ENCODE measurements at places on chromosomes 16 and 17. TPM values are rescaled to one million over a fixed set of nuclear protein-coding genes. Genes with fewer than 3 reads are reported as not detected.

GRCh38 chr17:50114849-50115357 is 15.1 kb downstream of the SAMD14 start:
- DNase-seq: peak; percentile 87

DNA sequence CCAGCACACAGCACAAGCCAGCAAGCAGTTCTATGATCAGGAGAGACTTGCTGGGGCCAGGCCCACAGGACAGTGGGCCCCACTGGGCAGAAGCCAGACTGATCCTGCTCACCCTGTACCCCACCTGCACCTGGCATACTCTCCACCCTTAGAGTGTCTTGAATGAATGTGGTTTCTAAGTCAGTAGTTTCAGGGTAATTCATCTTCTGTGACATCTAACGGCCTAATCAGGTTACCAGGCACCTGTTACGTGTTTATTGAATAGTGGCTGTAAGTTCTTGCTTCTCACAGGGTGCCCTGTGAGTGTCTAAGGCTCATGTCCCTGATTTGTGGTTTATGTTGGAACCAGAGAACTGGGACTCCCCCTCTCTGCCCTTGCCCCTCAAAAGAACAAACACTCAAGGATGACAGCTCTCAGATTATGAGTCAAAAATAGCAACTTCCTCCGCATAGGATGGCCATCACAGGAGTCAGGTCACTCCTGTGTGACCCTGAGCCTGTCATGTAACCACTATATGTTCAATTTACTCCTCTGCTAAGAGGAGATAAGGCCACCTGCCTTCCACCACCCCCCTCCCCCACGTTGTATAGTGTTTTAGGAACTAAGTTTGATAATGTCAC is 7.0 kb upstream of the OR2C1 start:
- no peak for DNase-seq

- no peak for DNase-seq
These were observed 44.2 kb downstream of the CMIP start for GRCh38 chr16:81488687-81489411.

- no peak for DNase-seq
These were observed 9.9 kb downstream of the CYGB start for GRCh38 chr17:76527430-76528111.

DNA sequence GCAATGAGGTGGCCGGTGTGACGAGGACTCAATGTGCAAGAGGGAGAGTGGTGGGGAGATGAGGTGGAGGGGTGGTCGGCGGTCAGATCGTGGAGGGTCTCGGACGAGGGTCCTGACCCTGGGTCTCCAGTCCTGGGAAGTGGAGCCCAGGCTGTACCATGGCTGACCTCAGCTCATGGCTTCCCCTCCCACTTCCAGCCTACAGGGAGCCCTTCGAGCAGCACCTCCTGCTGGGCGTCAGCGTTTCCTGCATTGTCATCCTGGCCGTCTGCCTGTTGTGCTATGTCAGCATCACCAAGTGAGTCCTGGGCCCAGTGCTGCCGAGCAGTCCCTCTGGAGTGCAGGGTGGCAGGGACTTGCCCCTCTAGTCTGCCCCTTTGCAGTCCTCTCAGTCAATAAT is 41.8 kb downstream of the IL4R start:
- peak; percentile 71 for DNase-seq

GRCh38 chr16:64887651-64888050 is 234.2 kb downstream of the CDH11 start:
- no peak for DNase-seq

GRCh38 chr17:30389756-30390300 is 11.1 kb downstream of the CPD start:
- no peak for DNase-seq

DNA sequence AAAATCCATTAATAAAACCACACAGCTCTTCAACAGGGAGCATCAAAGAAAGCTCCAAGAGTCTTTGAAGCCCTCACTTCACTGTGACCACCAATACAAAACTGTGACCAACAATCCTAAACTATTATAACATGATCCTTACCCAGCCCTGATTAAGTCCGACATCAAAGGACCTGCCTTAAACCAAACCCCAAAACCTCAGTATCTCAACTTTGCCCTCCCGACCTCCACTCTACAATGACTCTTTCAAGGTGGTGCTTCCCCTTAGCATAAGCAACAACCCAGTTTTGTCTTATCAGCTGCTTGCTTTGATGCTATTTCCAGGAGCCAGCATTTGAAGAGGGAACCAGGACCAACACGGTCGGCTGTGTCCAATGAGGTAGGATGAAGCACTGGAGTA is 8.5 kb upstream of the PRSS22 start:
- no peak for DNase-seq

GRCh38 chr17:7922269-7922844 is 6.3 kb upstream of the RNF227 start:
- no peak for DNase-seq

DNA sequence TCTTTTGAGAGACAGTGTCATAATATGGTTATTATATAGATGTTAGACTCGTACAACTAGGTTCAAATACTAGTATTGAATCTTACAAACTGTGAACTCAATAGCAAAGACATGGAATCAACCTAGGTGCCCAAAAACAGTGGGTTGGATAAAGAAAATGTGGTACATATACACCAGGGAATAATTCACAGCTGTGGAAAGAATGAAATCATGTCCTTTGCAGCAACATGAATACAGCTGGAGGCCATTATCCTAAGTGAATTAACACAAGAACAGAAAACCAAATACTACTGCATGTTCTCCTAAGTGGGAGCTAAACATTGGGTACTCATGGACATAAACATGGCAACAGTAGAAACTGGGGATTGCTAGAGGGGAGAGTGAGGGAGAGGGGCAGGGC is 8.1 kb downstream of the PHKB start:
- no peak for DNase-seq

DNA sequence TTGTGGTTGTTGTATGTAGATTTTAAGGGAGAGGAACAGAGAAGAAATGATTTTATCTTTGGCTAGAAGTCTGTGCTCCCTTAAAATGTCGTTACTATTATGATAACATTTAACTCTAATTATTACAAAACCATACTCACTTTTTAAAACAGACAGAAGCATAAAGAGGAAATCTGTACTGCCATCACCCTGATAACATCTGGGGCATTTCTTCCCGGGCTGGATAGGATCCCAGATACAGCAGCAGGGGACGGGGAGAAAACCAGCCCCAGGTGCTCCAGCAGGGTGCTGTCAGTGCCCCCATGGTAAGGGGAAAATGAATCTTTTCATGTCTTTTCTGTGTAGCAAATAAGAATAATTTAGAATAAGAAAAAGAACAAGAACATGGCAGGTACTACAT is 139.4 kb upstream of the IRX6 start:
- no peak for DNase-seq

DNA sequence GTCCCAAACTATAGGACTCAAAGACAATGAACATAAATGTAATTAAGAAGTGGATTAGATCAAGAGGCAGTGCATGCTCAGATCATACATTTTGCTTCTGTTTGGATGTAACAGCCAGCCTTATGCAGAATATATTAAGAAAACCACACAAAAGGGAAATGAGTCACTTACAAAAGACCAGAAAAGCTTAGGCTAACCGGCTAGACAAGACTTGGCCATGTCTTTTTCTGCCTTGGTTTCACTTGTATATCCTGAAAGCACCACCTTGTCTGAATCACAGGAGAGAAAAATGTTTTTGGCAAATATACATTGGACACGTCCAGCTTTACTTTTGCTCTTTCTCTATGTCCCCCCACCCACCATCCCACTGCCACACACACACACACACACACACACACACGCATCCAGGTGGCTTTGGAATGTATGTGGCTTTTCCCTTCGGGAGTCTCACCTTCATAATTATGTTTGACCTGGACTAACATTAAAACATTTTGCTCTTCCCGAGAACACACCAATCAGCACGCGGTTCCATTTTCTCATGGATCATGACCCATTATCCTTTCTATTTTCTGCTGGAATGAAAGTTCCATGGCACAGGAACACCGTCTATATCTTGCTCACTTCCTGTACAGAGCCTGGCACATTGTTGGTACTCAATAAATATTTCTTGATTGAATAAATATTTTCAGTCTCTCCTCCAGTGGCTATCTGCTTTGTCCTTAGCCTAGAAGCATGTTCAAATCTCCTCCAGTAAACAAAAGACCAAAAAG is 64.6 kb downstream of the CDK5R1 start:
- no peak for DNase-seq

DNA sequence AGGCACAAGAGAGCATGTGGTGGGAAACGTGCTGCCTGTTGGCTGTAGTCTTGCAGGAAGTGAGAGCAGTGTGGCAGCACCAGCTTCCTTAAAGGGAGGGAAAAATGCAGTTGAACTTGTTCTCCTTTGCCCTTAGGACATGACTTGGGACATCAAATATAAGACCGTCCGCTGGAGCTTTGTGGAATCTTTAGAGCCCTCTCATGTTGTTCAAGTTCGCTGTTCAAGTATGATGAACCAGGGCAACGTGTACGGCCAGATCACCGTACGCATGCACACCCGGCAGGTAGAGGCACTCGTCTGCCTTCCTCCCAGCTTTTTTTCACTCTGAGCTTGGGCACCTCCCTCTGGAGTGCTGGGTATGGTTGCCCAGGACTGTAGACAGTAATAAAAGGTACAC is 23.3 kb downstream of the GPR179 start:
- no peak for DNase-seq

DNA sequence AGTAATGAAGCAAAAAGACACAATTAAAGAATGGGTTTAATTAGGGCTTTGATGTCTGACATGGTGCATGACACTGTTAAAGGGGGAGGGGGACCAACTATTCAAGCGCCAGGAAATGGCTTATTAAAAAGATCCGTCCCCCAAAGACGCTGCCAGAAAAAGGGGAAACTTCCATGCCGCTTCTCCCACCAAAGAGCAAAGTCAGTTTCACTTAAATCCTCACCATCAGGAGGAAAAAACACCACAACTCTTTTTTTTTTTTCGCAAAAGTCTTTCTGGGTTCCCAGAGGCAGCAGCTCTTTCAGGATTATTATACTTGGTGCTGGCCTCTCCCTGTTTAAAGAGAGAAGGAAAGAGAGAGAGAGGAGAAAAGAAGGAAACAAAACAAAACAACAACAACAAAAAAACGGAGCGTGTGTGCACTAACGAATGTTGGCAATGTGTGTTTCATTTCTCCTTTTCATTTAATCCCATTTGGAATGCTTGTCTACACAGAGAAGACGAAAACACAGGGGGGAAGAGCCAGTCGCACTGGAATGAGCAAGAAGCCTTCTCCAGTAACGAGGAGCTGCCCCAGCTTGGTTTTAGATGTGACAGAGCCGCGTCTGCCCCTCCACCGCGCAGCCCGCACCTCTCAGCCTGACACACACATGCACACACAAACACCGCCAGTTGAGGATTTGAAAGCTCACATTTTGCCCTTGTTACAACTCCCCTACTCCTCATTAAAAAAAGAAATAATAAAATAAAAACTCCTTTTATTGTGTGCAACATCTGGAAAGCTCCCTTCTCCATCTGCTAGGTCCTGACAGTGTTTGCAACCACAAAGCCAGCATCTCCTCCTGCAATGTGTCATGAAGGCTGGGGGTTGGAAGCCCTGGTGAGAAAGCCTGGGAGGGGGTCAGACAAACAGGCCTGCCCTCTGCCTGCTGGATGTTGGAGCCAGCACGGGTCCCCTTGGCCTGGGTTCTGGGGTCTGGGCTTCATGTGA is 32.7 kb upstream of the AXIN2 start:
- DNase-seq: peak; percentile 38

DNA sequence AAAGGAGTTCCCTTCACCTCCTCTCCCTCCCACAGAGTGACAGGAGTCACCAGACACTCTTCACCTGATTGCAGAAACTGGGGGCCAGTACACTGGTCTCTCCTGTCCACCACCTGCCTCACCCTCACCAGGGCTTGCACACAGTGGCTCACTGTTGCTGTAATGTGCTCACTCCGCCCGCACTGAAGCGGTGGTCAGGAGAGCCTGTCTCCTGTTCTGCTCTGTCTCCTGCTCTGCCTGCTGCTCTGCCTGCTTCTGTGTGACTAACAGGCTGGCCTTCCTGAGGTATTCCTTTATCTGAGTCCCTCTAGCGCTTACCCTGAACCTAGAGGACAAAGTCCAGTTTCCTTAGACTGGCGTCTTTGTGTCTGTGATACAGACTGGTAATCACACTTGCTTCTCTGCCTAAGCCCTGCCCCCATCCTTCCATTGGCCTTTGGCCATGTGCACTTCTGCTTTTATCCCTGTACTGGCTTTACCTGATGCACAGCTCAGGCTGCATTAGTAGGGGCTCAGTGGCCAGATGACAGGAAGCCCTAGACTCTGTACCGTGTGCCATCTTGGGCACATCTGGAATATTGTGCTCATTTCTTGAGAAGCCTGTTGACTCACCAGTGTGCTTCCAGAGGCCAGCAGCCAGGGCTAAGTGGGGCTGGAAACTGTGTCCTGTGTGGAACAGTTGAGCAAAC is 13.3 kb downstream of the PROCA1 start:
- DNase-seq: no peak

DNA sequence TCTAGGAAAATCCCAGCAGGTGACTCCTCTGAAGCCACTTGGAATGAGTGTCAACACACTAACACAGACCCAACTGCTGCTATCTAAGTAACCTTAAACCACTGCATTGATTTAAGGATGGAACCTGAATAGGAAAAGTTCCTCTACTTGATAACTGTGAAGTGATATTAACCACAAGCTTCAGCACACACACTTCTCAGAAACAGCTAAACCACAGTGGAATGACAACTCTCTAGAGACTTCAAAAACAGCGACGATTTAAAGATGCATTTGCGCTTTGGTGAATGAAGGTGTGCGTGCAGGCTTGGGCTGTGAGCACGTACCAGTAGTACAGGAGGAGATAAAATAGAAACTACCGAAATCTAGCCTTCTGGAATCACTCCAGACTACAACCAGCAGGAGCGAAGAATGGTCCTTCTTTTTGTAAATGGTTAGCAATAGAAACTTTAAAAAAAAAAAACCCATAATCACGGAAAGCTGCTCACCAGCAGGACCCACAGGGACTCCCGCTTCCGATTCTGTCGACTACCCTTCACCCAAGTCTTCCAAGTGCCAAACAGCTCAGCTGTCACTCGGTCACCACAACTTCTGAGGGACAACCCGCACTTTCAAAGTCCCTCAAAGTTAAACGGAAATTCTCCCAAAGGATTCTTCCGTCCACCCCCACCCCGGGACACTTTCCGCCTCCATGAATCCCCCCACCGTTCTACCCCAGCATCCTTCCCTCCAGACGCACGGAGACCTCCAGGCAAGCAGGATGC is 137.7 kb upstream of the CORO6 start:
- DNase-seq: peak; percentile 55

- DNase-seq: no peak
These were observed 5.2 kb upstream of the ATP6V0A1 start for GRCh38 chr17:42453439-42453838.

DNA sequence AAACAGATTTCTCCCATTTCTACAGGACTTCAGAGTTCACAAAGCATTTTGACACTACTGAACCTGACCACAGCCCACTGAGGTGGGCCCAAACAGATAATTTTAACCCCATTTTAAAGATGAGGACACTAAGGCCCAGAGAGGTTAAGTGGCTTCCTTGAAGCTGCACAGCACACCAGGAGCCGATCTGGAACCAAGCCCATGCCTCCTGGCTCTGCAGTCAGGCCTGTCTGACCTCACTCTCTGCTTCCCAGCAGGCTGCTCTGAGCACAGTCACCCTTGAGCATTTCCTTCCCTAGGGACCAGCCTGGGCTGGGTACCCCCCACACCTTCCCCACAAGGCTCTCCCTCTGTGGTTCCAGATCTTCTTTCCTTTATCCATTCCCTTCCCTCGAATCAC is 252.2 kb downstream of the ENGASE start:
- no peak for DNase-seq

NRN1L gene
- total RNA-seq: 0.59 TPM

PRR11 gene
- total RNA-seq: 130 TPM

AATK gene
- 1.4 TPM for total RNA-seq

TVP23B gene
- total RNA-seq: 31.6 TPM

CMTM2 gene
- not detected for total RNA-seq

KRT24 gene
- not detected for total RNA-seq

TRPV2 gene
- total RNA-seq: not detected

OR2C1 gene
- not detected for total RNA-seq
